NCI-H2107 (cell line): ENCODE measurements at places on chromosomes 6 and 20.

DNA sequence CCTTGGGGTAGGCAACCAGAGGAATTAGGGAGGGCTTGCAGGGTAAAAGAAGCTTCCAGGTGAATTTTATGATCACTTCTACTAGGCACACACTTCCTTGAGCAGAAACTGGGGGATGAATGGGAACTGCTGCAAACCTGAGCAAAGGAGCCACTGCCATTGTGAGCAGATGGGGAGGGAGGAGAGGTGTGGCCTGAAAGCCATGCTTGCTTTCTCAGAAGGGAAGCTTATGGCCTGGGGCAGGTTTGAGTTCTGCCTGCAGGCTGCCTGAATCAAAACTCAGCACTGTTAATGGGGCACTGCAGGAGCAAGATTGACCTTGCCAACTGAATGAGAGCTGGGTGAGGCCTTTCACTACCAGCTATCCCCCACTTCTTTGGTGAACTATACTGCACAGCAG is 328.1 kb downstream of the NKAIN2 start:
- no peak for DNase-seq

DNA sequence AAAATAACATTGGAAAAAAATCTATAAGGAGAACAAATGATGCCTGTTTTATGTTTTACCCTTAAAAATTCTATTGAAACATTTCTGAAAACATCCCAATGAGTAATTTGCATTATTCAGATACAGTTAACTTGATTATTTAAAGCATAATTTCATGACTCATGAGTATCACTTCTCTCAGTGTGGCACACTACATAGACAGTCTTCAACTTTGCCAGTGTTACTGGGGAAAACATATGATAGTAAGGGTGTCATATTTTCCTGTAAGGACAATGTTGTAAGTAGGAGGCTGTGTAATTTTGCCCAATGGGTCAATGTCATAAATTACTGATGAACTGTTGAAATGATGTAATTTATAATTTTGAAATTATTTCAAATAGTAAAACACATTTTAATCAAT is 125.5 kb downstream of the PHACTR1 start:
- no peak for DNase-seq

DNA sequence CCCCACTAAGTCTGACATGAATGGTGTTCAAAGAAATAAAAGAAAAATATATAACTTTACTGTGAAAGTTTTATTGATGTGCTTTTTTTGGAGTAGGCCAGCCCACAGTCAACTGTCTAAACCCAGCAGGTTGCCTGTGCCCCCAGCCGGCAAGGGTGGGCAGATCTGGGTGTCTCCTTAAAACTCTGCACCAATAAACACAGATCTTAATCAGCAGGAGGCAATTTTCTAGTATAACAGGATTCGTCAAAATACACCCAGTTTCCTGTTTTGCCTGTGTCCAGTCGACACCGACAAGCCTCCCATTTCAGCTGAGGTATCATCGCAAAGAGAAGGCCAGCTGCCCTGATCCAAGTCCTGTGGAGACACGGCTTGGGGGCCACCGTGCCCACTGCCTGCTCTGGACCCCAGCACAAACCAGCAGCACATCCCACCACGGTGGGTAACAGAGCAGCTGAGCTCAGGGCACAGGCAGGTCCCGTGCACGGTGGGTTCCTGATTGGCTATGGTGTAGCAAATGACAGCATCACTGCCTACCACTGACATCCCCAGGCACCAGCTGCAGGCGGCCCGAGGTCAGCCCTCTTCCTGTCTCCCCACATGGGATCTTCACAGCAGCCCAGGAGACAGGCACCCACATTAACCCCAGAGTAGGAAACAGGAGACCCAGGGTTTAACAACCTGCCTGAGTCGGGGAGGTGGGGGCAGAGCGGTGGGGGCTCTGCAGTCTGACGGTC is 15.7 kb downstream of the BMP7 start:
- DNase-seq = no peak

GRCh38 chr6:93021235-93021915 is 398.0 kb downstream of the EPHA7 start:
- DNase-seq = no peak

DNA sequence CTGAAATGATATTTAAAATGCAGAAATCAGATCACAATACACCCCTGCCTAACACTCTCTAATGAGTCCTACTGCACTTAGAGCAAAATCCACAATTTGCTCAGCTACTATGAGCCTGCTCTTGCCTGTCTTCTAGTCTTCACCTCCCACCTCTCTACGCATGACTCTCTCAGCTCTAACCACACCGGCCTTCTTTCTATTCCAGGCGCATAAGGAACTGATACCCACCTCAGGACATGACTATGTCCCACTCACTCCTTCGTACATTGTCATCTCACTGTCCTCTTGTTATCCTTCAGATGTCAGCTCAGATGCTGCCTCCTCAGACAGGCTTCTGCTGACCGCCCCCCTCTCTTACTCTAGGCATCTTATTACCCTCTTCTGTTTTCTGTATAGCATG is 201.0 kb upstream of the FLRT3 start:
- no peak for DNase-seq

GRCh38 chr20:17457079-17457478 is 74.1 kb downstream of the BFSP1 start:
- DNase-seq = no peak

DNA sequence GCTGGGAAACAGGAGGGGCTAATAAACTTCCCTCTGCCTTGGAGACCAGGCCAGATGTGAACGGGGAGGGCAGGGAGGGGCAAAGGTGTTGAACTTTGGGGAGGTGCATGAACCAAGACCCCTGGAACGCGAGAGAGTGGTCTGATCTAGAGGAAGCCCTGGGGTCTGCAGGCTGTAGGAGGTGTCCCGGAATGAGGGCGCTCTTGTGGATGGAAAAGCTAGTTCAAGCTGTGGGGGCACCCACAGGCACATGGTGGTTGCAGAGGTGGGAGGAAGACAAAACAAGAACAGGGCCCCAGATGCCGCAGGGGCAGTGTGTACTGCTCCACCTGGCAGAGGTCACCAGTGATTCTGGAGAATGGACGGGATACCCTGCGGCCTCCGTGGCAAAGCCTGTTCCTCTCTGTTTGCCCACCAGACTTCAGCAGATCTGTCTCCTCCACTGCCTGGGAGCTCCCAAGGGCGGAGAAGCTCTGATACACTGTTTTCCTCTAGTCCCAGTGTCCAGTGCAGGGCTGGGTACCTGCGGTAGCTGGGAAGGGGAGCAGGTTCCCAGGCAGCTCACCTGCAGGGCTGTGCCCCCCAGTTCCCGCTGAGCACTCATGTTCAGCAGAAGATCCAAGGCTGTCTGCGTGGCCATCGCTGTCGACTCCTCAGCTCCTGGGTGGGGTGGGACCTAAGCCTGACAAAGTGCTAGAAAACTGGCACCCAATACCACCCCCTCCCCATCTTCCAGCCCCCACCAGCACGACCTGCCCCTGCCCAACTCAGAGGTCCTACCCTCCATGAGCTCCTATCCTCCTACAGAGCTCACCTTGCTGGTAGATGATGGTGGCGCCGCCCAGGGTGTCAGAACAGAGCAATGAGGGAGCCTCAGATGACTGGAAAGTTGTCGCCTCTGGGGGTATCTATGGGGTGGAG is 14.7 kb downstream of the ZNF335 start:
- no peak for DNase-seq

DNA sequence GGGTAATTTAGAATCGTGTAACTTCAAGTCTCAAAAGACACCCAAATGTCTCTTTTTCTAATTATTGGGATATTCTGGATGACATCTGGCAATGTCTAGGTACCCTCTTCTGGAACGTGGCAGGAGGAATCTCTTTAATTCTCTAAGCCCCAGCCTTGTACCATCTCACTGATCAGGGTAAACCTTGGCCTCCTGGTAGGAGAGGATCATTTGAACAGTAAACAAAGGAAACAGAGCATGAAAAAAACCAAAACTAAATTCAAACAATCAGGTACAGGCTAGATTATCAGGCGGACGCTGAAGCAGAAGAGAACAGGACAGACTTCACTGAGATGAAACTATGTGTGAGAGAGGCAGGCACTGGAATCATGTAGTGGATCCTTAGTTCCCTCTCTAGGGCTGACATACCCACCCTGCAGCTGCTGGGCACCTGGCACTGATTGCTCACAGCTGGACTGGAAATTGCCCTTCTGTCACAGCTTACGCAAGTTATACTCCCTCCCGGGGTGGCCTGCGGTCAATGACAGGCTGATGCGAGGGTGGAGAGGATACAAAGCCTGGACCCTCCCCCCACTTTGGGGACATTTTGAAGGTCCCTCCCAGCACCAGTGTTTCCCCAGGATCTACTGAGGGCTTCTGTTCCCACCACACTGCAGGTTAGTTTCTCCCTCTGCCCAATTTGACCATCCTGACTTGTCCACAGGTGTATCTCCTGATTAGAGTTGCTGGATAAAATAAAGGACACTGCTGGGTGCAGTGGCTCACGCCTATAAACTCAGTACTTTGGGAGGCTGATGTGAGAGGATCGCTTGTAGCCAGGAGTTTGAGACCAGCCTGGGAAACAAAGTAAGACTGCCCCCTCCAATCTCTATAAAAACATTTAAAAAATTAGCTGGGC is 20.6 kb upstream of the ZBTB24 start:
- no peak for DNase-seq

GRCh38 chr6:90039911-90040310 is 145.6 kb downstream of the GJA10 start:
- no peak for DNase-seq

DNA sequence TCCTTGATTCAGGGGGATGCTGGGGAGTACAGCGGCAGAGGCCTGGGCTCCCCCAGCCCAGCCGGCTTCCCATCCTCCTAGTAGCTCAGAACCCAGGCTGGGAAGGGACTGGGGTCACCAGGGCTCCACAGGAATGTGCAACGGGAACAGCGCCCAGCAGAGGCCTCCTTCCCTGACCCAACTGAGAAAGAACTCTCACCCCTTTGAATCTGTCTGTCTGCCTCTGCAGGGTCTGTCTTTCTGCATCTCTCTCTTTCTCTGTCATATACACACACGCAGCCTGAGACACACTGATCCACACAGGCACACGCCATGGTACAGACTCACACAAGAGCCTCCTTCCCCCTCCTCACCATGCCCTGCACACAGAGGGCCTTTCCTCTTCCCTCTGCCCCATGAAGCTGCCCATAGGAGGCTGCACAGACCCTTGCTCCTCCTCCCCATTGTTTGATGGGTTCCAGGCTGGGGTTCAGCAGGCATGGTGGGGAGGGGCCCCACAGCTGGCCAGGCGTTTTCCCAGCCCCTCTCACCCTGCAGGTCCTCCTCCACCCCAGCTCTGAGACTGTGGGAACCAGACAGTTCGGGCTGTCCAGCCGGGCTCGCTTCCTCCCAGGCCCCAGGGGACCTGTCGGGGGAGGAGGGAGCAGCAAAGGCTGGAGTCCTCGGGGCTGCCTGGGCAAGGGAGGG is 2.8 kb downstream of the FOXS1 start:
- no peak for DNase-seq

DNA sequence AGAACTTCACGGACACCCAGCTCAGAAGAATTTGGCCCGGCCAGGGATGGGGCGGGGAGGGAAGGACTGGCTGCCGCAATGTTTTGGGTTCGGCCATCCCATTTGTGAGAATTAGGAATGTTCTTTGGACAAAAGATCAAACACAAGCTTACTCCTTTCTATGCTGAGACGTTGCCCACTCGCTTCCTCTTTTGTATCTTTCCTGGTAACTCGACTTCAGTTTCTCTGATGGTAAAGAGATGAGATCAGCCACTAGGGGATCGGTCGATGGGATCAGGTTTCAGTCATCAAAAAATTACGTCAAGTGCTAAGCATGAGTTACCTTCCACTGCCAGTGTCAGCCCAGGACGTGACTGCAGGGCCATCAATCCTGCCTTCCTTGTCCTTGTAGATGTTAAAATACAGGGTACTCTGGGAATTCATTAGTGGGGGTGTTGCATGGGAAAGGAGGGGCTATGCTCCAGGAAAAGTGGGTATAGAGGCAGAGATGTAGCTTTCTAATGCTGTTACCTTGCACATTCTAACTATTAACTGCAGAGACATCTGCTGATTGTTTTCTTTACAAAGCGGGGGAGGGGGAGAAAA is 190.2 kb downstream of the TSHZ2 start:
- peak; percentile 78 for DNase-seq

- no peak for DNase-seq
These were observed 24.5 kb downstream of the FRK start for GRCh38 chr6:116036075-116036773.

- DNase-seq = no peak
These were observed 57.1 kb downstream of the YTHDF1 start for GRCh38 chr20:63158845-63159244.

- DNase-seq = no peak
These were observed 499.8 kb upstream of the PTCHD4 start for GRCh38 chr6:48610846-48611245.

GRCh38 chr6:79079561-79080041 is 1.5 kb upstream of the PHIP start:
- DNase-seq = no peak

DNA sequence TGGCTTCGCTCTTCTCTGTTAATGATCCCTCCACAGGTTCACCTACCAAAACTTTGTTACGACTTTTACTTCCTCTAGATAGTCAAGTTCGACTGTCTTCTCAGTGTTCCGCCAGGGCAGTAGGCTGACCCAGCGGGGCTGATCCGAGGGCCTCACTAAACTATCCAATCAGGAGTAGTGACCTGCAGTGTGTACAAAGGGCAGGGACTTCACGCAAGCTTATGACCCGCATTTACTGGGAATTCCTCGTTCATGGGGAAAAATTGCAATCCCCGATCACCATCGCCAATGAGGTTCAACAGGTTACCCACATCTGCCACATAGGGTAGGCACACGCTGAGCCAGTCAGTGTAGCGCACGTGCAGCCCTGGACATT is 771.4 kb upstream of the DEFB115 start:
- no peak for DNase-seq

DNA sequence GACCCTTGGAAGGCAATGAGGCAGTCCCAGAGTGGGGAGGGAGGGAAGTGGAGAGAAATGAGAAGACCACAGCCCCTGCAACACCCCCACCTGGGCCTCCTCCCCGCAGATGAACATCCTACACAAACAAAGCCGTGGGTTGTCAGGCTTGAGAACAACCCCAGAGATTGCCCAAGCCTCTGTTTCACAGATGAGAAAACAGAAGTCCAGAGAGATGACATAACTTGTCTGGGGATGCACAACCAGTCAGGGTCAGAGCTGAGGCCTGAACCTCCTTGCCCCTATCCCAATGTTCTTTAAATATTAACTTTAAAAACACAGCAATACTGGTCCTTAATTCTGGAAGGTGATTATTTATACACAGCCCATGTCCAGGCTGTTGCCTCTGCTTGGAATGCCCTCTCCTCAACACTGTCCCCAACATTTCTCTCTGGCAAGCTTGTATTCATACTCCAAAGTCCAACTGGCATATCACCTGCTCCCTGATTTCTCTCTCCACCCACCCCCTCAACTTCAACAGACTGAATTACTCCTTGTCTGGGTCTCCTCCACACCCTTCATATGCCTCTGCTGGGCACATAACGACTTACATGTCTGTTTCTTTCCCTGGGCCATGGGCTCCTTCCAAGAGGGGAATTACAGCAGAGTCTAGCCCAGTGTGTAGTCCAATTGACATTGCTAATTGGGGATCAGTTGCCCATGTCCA is 135.5 kb upstream of the LRFN2 start:
- DNase-seq = no peak

GRCh38 chr20:58260006-58260405 is 31.6 kb upstream of the ANKRD60 start:
- no peak for DNase-seq
